Stimulated activated CD4-positive, alpha-beta T cell treated with anti-CD3 and anti-CD28 coated beads, Interleukin-2, amount 100 ng/mL, for 4 hours (primary cell): ENCODE measurements at places on chromosomes 3 and 15.
A peak's percentile ranks its signal among the peaks of the same experiment; 100 is the strongest.

DNA sequence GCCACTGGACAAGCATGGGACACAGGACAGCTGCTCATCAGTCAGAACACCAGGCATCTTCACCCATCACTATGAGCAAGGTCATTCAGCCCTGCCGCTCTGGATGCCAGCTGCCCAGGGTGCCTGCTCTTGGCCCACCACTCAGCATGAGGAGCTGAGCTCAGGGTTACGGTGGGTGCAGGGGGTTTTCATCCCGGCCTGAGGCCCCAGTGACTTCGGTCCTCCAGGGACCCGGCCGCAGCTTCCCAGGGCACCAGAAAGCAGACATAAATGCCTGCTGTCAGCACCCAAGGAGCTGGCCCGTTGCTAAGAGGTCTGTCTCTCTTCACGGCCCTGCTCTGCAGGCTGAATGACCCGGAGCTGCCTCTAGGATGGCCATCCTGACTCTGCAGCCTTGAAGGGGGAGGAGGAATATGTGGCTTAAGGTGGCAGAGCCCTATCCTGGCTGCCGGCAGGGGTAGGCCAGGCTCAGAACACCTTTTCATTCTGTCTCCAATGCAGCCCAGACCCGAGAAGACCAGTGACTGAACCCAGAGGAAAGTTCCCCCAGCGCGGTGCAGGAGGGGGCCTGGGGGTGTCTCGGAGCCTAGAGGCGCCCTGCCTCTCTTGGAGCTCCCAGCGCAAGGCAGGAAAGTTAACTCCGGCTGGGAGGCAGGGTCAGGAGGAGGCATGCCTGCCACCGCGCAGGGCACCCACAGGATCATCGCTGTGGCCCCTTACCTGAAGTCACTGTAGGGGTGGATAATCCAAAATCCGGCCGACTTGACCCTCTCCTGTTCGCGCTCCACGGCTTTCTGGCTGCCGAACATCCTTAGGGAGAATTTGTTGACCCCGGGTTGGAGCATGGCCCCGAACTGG lies 1.8 kb downstream of the HCN4 start:
- no peak for DNase-seq

- DNase-seq, result no peak
Measured at GRCh38 chr3:148360051-148360450, 337.7 kb upstream of the AGTR1 start.

DNA sequence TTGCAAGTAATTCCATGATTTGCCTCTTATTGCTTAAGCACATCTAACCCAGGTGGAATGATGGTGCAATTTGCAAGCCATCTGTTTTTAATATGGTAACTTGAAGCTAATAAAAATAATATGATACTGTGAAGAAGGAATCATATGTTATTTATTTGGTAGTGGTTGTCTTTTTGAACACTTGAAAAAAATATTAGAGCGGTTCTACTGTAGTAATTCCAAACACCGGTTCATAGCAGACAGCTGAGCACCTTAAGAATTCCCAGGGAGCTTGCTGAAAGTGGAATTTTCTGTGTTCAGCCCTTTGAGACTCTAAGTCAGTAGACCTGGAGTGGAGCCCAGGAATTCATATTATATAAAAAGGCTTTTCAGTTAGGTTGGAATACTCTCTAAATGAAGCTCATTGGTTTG lies 687.4 kb downstream of the EDEM1 start:
- DNase-seq, result no peak

- no peak for DNase-seq
Measured at GRCh38 chr3:11145888-11146287, 8.4 kb upstream of the HRH1 start.

DNA sequence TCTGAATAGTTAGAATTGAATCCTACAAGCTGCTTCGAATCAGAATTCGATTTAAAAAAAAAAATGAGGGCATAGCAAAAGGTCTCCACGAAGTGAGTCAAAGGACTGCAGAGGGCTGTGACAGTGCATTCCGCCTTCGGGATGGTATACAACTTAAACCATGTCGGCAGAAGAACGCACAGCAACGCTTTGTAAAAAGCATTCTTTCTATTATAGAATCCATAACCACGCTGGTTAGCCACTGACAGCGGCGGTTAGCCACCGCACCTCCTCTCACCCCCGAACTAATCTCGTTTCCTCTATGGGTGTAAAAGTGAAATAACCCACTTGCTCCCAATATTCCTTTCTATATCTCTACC lies 664 bp upstream of the PIK3CA start:
- DNase-seq, result peak; percentile 3

GRCh38 chr3:50139308-50139707 lies 15.8 kb upstream of the SEMA3F start:
- DNase-seq, result no peak

GRCh38 chr3:8052659-8053058 lies 449.0 kb upstream of the LMCD1 start:
- DNase-seq, result no peak

DNA sequence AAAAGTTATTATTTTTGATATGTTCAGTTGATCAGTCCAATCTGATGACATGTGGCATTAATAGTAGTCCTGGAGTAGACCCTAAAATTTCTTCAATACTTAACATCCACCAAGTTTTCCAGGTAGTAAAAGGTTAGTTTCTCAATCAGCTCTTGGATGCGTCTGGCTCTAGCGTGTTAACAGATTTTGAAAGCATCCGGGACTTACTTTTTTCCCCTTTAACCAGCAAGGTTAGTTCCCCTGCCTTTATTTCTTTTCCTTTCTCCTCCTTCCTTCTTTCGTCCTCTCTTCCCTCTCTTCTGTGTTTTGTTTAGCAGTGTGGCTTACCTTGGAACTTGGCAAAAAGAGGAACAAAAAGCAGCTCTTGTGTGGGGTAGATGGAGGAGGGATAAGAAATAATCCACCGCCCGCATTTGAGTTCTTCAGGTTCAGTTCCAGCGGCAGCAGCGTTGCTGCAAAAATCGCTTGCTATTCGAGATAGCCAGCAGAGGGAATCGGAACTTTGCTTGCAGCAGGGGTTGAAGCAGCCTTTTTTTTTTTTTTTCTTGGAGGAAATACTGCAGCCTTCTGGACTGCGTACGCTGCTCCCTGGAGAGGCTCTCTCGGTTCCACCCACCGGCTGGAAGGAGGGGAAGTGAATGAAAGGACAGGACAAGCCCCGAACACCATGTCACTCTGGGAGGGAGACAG lies at the start of gene RBMS3:
RBMS3 (plus strand) TSS at position 668 of the 690 bp plus-strand sequence.
- no peak for DNase-seq

DNA sequence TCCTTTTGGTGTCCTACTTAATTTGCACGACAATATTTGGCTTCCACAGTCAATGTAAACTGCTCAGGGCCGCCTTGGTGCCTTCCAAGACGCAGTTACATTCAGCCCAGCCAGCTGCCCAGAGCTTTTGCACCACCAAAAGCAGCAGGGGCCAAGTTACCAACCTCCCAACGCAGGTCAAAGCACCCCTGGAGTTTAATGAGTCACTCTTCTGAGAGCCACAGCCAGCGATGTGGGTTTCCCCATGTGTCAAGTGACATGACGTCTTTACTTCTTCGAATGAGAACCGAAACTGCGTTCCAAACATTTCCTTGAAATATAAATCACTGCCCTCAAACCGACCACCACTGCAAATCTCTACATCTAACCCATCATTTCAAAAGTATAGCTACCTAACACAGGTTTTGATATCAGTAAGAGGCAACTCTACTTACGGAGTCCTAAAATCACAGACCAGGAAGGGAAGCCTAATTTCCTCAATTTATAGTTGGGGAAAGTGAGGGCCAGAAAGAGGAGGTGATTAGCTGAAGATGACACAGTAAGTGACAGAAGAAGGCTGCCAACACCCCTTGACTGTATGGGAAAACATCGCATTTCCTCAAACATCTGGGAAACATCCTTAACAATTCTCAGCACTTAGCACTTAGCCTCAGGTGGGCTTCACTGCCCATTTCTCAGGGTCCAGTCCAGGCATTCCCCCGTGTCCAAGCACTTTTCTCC lies 24.5 kb downstream of the MB21D2 start:
- peak; percentile 42 for DNase-seq

DNA sequence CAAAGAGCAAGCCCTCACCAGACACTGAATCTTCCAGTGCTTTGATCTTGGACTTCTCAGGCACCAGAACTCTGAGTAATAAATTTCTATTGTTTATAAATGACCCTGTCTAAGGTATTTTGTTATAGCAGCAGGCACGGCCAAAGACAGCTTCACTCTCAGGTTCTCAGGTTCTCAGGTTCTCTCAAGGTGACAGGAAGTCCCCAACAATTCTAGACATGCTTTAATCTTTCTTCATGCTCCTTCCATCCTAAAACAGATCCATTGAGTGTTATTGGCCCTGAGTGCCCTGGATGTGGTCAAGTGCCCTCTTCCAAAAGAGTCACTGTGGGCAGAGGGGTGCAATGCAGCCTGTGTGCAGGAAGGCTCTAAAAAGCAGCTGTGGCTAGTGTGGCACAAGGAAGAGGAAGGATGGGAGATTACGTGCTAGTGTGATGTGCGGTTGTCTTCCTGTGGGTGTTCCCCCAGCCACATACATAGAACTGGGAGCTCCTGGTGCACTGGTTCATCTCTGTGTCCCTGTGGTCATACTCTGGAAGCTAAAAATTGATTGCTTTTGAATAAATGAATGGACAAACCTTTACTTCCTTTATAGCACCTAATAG lies 11.0 kb upstream of the RAB7A start:
- DNase-seq, result no peak

DNA sequence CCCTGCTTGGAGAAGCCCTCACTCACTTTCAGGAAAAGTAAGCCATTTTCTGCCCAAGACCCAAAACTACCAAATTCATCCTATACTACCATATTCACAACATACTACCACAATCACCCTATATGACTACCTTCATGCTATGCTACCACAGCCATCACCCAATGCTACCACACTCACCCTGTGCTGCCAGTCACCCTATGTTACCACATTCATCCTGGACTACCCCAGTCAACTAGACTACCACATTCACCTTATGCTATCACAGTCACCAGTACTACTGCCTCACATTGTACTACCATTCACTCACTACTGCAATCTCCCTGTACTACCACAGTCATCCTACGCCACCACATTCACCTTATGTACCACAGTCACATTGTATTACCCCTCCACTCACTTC lies 58.4 kb upstream of the CDV3 start:
- DNase-seq, result no peak

- no peak for DNase-seq
Measured at GRCh38 chr3:9205345-9206143, 43.9 kb downstream of the SRGAP3 start.

GRCh38 chr15:60264566-60264965 lies 133.2 kb downstream of the ANXA2 start:
- DNase-seq, result no peak

- DNase-seq, result no peak
Measured at GRCh38 chr3:186080849-186081438, 27.9 kb downstream of the ETV5 start.

GRCh38 chr3:63976161-63976871 lies 47.0 kb downstream of the PSMD6 start:
- no peak for DNase-seq

DNA sequence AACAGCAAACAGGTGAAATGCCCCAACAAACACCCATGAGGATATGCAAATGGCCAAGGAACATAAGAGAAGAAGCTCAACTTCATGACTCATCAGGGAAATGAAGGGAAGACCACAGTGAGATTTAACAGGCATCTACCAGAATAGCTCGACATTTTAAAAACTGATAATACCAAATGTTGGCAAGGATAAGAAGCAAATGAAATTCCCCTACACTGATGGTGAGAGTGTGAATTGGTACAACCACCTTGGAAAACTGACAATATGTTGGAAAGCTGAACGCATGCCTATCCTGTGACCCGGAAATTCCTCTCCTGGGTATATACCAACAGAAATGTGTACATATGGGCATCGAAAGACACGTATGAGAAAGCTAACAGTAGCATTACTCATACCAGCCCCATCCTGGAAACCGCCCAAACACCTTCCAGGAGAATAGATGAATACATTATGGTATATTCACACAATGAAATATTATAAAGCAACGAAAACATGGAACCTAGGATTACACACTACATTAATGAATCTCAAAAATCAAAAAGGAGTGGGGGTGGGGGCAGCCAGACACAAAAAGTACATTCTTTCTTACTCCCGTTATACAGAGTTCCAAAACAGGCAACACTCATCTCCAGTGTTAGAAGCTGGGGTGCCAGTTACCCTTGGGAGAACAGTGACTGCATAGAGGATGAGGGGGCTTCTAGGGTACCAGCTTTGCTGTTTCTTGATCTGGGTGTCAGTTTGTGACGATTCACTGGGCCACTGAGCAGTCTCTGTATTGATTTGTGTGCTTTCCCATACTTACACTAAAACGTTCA lies 16.9 kb downstream of the RFTN1 start:
- DNase-seq, result no peak

DNA sequence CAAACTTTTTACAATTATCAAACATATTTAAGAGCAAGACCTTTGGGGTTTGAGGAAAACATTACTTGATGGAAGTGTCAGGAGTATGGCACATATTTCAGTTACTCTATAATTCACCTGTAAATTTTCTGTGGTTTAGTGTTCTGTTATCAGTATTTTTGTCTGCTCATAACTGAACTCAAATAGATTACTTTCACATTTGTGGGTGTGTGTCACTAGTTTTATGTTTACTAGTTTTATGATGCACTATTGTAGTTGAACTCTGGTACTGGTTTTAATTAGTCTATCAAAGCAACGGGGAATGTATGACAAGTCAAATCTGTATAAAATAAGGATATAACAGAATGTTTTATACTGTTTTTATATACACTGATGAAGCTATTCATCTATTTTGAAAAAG lies 27.2 kb downstream of the OXSM start:
- DNase-seq, result no peak

DNA sequence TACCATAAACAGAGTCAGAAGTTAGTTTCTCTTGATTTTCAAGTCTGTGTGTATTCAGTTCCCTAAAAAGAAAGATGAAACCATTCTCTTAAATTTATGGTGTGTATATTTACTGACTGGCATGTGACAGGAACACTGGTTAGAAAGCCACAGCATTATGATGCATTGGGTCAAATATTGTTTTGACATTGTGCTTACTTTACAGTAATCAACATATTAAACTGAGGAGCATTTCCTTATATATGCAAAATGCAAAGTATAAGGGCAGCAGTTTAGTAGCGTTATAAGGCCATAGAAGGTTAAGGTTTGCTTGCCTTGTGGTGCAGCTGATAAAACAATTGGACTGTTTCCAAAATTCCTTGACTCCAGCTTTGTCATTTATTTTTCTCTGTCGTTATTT lies 72.9 kb downstream of the EPHA3 start:
- no peak for DNase-seq

DNA sequence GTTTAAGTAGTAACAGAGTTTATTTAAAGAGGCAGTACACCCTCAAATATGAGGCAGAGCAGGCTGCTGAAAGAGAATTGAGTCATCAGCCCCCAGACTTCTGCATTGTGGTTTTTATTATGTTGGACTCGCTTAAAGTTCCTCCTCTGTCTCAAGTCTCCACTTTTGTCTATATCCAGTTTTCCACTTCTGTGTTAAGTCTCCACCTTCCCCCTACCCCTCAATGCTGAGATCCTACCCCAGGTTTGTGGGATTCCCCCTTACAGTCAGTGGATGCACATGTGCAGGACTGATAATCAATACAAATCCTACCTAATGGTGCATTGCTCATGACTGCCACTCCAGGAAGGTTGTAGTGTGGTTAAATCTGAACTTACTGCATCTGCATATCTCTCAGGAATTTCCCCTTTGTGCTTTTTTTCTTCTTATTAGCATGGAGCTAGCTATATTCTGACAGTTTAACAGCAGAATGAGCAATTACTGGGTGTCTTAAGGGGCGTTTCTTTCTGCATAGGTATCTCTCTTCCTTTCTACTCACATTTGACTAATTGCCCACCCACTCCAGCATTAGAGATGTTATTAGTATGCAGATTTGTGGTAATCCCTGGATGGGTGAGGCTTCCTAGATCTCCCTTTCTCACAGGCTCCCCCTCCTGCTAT lies 11.9 kb upstream of the CD200R1L start:
- no peak for DNase-seq
